ENCODE measurements at places on chromosomes 3 and 15.

DNA sequence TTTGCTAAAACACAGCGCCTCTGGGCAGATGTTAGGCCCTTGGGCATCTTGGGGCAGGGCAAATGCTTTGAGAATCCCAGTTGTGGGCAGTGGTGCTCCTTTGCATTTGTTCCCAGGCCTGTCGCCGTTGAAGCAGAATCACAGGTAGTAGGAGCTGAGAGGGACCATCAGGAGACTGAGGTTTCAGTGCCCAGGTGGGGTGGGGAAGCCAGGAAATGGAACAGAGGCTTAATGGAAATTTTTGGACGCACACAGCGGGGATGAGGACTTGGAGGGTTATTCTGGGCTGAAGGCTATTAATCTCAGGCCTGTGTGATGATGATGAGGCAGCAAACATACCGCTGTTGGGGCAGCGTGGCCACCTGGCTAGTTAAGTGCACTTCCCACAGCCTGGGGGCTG, 99.5 kb downstream of the SV2B start:
- no peak for DNase-seq

- peak; percentile 40 for DNase-seq
Measured at GRCh38 chr3:107063351-107063750, 313.9 kb upstream of the CCDC54 start.

DNA sequence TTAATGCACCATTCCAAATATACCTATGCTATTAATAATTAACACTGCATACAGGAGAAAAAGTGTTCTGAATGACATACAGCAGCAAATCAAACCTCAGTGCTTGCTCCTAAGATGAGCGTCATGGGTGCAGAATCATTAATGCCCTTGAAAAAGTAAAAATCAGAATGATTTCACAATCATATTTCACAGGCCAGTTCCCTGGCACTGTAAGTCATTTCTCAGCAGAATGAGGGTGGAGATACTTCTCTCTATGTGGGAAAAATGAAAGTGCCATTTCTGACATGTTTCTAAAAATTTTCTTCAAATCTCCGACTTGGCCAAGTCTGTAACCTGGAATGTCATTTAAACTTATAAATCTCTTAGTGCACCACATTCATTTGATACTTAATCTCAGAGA, 549.8 kb upstream of the AGTR1 start:
- DNase-seq = no peak

DNA sequence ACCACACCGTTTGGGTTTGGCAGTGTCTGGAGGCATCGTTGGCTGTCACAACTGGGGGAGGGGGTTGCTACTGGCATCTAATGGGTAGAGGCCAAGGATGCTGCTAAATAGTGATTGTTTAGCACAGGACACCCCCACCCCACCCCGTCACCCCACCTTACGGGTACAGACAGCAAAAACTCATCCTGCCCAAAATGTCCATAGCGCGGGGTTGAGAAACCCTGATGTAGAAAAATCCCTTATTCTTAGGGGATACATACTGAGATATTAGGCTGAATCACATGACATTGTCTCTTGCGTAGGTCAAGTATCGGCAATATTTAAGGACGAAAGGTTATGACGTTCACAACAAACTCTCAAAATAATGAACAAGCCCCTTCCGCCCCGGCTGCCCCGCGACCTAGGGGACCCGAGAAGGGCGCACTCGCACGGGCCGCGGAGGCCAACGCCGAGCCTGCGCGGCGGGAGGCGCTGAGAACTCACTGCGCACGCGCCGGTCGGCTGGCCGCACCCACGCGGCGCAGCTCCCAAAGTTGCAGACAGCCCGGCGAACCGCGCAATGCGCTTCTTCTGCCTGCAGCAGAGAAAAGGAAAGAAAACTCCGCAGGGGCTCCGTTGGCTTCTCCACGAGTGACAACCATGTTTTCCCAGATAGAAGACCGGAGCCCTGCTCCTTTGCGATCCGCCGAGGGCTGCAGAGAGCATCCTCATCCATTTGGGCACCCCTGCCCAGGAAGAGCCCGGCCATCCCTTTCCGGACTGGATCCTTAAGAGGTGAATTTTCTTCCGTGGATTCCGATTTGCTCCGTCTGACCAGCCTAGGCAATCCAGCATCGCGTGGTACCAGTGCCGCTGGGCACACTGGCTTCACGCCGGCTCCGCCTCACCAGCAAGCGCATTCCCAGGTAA, 136.8 kb upstream of the CCDC54 start:
- peak; percentile 74 for DNase-seq

DNA sequence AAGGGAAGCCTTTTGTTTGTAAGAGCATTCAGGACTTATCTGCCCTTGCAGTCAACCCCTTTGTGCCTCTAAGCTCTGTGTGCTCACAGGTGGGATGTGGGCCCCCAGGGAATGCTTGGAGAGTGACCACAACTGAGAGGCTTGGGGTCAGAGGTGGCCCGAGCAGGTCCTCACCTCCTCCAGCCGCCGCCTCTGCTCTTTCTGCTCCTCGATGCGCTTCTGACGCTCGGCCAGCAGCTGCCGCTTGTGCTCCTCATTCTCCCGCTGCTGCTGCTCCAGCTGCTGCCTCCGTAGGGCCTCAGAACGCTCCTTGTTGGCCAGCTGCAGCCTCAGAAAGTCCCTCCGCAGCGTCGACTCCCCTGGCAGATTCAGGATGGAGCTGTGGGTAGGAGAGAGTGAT, 130.8 kb upstream of the SLC2A2 start:
- no peak for DNase-seq

- DNase-seq = no peak
Measured at GRCh38 chr3:159785273-159785708, 203.3 kb upstream of the IL12A start.

- DNase-seq = peak; percentile 56
Measured at GRCh38 chr3:184229394-184230080, at the start of gene VWA5B2. VWA5B2 (plus strand) TSS chr3:184229585; CDS start chr3:184230529, 944 bp downstream.

DNA sequence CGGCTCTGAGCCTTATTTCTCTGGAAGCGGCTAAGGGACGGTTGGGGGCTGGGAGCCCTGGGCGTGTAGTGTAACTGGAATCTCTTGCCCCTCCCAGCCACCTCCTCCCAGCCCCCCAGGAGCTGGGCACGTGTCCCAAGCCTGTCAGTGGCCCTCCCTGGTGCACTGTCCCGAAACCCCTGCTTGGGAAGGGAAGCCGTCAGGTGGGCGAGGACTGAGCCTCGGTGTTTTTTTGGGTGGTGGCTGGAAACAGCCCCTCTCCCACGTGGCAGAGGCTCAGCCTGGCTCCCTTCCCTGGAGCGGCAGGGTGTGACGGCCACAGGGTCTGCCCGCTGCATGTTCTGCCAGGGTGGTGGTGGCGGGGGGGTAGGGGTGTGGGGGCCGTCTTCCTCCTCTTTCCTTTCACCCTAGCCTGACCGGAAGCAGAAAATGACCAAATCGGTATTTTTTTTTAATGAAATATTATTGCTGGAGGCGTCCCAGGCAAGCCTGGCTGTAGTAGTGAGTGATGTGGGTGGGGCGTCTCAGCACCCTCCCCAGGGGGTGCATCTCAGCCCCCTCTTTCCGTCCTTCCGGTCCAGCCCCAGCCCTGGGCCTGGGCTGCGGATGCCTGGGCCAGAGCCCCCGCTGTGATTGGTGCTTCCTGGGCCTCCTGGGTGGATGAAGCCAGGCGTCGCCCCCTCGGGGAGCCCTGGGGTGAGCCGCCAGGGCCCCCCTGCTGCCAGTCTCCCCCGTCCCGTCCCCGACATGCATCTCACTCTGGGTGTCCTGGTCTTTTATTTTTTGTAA, 58.8 kb upstream of the GOLGA8A start:
- DNase-seq = no peak

GRCh38 chr3:88113311-88114162, 36.2 kb upstream of the C3orf38 start:
- DNase-seq = peak; percentile 48

- DNase-seq = no peak
Measured at GRCh38 chr3:85495602-85496001, 536.8 kb downstream of the CADM2 start.

- DNase-seq = no peak
Measured at GRCh38 chr15:101322854-101323477, 27.9 kb upstream of the SNRPA1 start.

- DNase-seq = no peak
Measured at GRCh38 chr3:192060160-192060781, 599.3 kb downstream of the PYDC2 start.

DNA sequence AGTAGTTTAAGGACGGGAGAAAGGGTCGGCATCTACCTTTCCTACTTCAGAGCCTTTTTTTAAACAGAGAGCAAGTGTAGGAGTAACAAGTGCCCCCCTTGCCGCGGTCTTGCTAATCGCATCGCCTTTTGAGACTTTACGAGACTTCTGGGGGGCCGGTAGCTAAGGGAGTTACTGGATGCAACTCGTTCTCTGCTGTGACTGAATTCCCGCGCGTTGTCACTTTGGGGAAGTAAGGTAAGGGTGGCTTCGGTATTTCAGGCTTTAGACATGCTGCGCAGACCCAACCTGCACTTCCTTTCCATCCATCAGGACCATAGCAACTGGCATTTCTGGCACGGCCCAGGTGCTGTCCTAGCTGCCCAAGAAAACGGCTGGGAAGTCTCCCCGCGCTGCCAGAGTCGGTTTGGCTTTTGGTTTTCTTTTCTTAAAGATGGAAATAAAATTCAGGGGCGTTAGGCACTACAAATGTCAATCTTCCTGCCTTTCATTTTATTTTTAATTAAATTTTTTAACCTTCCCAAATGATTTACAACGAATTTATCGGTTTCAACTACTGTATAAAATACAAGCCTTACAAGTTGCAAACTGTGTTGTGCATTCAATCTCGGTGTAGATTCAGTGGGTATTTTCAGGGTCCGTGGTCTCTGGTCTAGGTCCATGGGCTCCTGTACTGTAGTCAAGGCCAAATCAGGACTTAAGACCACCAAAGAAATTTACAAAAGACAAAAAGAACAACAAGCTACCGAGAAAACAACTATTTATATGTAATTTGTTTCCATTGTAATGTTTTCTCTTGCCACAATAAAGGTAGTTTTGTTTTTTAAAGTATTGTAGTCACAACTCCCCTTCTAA, 3.5 kb downstream of the MECOM start:
- DNase-seq = no peak

DNA sequence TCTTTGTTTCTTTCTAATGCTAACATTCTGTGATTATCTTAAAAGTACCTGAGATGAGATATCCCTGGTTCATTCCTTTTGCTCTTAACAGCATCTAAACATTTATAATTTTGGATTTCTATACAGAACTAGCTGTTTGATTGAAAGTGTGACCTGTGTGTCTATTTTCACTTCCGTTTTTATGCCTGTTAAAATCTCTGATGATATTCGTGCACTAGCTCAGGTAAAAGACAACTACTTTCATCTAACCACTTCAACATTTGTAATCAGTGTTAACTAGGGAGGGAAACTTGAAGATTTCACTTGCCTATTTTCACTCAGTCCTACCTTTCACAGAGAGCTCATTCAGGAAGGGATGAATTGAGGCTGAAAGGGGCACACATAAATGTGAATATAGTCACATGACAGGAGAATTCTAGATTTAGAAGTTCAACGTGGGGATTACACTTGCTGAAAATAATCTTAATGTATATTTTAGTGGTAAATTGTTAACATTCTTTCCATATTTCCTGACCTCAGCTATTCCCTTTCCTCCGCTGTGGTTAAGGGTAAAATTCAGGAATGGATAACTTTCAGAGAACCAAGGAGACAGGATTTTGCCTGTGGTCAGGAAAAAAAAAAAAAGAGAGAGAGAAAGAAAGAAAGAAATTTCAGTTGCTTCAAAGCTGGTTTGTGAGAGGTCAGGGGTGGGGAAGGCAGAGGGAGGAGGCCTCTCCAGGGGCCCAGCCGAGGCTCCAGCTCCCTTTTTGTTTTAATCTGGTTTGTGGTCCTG, 159.8 kb upstream of the TSC22D2 start:
- peak; percentile 25 for DNase-seq

DNA sequence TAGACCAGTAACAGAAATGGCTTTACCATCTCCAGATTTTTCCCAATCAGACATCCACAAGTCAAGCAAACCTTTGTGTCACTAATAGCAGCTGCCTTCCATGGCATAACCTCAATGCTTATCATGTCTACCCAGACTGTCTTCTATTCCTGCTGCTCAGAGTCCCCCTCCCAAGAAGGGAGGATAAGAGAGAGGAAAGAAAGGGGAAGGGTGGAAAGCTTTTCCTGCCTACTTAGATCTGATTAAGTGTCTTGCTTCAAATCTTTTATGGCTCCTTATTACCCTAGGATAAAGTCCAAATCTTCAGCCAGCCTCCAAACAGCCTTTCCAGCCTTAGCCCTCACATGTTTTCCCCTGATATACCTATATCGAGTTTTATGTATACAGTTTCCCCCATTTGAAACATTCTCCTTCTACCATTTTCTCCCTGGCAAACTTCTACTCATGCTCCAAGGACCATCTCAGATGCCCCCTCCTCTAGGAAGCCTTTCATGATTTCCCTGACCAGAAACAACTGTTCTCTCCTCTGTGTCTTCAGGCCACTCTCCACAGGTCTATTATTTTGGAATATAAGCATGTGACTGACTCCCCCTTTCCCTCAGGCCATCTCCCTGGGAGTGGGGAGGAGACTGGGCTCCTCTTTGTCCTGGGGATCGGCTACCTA, 7.9 kb upstream of the SSUH2 start:
- DNase-seq = no peak

DNA sequence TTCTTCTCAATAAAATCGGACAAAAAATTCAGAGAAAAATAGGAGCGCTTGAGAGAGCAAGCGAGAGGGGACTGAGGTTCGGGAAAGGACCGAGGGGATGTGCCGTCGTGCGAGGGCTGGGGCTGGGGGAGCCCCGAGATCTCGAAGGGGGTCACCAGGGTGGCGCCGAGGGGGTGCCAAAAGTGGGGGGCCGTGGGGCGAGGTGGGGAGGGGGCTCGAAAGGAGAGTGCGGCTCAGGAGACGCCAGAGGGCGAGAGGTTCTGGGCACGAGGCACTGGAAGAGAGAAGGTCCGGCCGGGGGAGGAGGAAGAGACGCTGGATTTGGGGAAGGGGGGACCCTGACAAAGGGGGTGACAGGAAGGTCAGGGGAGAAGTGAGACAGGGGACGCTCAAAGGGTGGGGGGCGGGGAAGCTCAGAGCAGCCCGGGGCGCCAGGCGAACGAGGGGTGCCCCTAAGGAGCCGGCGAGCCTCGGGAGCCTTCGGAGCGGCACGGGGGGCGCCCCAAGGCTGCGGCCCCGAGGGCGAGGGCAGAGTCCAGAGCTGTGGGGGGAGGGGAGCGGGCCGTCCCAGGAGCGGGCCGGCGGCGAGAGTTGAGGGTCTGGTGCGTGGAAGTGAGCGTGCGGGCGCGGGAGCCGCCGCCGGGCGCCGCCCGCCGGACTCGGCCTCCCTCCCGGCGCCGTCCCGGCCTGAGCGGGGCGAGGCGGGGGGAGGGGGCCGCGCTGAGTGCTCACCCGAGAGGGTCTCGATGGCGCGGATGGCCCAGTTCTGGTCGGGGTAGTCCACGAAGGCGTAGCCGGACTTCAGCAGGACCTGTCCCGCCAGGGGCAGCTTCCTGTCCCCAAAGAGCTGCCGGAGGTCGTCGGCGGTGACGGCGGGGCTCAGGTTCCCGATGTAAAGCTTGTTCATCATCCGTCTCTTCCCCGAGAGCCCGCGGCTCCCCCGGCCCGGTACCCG, 514 bp downstream of the IGF2BP2 start:
- no peak for DNase-seq

DNA sequence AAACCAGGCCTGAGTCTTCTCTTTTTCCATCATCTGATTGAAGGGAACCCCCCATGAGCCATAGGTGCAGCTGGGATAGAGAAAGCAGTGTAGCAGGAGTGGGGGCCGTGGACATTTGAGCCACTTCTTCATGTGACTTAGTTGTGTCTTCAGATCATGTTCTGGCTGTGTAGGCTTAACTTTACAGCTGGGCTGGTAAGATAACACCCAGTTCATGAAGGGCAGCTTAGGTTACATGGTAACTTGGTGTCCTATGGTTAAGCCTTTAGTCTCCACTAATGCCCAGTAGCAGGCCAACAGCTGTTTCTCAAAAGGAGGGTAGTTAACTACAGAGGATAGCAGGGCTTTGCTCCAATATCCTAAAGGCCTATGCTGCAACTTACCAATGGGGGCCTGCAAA, 11.4 kb upstream of the SNRPN start:
- no peak for DNase-seq

- DNase-seq = no peak
Measured at GRCh38 chr15:43958861-43959330, 132.1 kb downstream of the WDR76 start.

Measured in T1000 (cell line).